ENCODE measurements at places on chromosomes 6 and 20.

GRCh38 chr6:127222418-127222817 is 44.2 kb upstream of the RNF146 start:
- DNase-seq = no peak

DNA sequence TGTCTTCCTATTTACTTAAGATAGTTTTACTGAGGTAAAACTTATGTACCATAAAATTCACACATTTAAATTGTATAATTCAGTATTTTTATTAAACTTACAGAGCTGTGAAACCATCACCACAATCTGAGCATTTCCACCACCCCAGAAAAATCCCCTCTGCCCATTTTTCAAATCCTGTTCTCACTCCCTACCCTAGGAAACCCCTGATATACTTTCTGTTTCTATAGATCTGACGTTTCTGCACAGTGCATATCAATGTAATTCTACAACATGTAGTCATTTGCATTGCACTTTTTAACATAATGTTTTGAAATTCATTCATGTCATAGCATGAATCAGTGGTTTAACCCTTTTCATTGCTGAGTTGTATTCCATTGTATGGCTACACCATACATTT is 96.7 kb upstream of the OPRM1 start:
- no peak for DNase-seq

- DNase-seq = no peak
Observed at GRCh38 chr6:146803601-146804000, 204.8 kb downstream of the ADGB start.

GRCh38 chr6:107707346-107708275 is 116.5 kb downstream of the SCML4 start:
- no peak for DNase-seq
